ENCODE measurements at places on chromosomes 11 and 22.

DNA sequence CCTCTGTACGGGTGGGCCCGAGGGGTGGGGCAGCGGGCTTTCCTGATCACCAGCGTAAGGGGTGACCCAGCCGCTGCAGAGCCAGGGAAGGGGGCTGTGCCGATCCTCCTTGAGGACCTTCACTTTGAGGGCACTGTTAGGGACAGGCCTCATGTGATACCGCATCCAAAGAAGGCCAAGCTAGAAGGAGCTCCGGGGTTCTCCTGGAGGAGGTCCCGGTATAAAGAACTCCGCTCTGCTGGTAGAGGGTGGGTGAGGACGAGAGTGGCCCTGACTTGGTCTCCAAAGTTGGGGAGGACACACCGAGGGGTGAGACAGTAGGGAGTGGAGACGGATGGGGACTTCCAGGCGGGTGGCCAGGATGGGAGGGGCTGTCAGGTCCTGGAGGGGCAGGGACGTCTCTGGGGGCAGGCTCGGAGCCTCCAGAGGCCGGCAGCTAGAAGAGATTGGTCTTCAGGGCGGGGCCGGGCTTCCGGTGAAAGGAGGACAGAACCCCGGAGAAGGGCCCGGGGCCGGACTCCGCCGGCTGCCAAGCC lies 4.6 kb downstream of the PHOX2A start:
- peak; percentile 84 for DNase-seq

- no peak for DNase-seq
Measured at GRCh38 chr11:12941671-12942070, 67.4 kb upstream of the RASSF10 start.

GRCh38 chr22:31177420-31178162 lies 17.6 kb downstream of the RNF185 start:
- DNase-seq = peak; percentile 98

DNA sequence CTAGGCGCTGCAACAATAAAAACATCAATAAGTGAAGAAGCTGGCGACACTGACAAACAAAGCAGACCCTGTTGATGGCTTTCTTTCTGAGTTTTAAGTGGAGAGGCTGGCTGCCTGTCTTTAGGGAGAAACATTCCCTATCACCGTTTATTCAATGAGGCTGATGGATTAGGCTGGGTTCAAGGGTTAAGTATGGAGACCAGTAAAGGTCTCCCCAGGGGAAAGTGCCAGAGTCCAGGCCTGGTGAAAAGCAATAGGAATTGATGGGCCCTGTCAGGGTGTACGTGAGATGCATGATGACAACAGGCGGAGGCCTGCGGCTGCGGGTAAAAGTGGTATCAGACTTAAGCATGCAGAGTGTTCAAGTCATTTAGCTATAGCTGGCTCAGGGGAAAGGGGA lies 102.6 kb downstream of the ALX4 start:
- no peak for DNase-seq

GRCh38 chr11:17989306-17989705 lies 23.5 kb downstream of the SERGEF start:
- DNase-seq = no peak

DNA sequence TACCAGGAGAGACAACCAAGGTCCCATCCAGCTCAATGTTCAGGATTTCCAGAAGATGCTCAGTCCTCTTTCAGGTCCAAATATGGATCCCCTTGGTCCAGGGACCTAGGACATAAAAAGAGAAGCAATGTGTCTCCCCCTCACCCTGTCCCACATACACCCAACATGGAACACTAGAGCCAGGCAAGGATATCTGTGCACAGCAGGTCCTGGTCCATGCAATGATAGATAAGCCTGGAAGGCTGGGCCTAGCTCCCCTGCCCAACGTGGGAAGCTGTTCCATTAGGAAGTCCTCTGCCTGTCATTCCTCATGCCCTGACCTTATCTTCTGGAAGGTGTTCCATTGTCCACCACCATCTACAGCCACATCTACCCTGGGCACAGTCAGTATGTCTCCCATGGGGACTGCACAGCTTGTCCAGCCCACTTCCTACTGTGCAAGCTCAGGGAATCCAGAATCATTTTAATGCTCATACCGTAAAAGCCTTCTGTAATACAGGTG lies 1434.8 kb downstream of the TBC1D22A start:
- no peak for DNase-seq

GRCh38 chr11:5380740-5381342 lies 2.8 kb upstream of the OR51M1 start:
- DNase-seq = peak; percentile 79

DNA sequence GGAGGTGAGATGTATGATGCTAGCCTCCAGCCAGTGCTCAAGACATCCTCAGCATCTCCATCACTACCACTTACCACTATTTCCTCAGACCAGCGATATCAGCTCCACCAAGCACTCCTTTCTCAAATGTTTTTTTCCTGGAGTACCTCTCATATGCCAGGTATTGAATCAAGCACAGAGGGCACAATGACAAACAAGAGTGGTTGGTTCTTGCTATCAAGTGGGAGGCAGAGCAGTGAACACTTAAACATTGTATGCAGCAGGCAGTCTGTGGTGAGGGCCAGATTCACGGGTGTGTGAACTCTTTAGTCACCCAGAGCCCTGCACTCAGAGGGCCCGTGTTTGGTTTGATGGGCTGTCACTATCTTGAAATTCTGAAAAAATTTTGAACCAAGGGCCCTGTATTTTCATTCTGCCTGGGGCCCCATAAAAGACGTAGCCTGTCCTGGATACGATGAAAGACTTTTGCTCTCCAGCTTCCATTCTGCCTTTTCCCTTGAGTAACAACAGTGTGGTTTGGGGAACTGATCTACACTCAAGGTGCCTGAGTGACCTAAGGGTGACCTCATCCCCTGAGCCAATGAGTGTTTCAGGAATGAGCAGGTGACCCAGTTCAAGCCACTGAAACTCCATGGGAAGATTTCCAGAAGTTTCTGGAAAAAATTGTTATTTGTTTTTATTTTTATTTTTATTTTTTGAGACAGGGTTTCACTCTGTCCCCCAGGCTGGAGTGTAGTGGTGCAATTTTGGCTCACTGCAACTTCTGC lies 348.4 kb upstream of the NARS2 start:
- DNase-seq = no peak

DNA sequence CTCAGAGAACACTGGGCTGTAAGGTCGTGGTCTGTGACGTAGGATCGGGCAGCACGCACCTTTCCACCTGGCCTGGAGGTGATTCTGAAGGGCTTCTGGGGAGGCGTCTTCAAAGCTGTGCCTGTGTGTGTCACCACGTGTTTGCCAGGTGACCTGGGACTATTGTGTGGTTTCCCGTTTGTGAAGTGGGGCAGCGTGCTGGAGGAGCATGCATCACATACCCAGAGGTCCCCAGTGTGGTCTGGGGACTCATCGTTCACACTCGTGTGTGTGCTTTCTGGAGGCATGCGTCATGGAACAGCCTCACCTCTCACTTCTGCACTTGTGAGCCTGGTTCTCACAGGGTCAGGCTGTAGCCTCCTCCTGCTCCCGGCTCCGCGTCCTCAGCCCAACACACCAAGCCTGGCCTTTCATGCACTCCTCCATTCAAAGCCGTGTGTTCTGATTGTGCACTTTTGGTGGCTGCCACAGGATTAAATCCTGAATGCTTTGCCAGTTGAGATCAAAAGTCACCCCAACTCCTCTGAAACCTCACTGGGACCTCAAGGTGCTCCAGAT lies 106.3 kb downstream of the KCNQ1OT1 start:
- no peak for DNase-seq

DNA sequence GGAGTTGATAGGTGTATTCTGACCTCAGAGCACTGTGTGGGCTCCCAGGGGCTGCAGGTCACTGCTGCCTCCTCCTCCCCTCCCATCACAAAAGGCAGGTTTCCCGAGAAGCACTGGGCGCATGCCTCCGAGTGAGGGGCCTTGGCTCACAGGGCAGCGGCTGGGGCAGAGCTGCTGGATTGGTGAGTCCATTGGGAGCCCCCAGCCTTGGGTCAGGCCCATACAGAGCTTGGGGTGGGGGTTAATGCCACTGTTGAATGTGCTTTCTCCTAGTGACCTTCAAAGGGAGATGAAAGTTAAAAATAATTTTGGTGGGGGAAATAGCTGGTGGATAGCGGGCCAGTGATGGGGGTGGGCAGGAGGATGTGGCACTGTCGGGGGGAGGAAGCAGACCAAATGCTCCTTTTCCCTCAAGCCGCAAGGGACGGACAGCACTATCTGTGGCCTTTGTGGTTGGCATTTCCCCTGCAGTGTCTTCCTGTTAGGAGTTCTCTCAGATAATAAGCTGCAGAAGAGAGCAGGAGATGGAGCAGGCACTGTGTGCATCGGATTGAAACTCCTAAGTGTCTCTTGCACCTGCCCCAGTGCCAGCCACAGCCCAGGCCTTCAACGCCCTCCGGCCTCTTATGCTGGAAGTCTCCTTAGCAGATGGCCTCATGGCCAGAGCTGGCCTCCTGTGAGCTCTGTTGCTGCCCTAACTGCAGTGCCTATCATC lies 3.2 kb downstream of the TUBA8 start:
- DNase-seq = no peak

DNA sequence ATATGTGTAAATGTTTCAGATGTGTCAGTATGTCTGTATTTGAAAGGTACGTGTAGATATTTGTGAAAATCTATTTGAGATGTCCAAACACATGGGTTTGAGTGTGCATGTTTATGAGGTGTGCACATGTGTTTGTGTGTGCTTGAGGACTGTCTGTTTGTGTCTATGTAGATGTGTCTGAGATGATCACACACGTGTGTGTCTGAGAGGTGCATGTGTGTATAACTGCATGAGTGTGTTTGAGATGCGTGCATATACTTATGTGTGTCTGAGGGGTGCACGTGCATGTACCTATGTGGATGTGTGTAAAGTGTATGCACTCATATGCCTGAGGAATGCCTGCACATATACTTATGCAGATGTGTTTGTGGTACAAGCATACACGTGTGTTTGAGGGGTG lies 584.4 kb downstream of the BUD13 start:
- DNase-seq = no peak

DNA sequence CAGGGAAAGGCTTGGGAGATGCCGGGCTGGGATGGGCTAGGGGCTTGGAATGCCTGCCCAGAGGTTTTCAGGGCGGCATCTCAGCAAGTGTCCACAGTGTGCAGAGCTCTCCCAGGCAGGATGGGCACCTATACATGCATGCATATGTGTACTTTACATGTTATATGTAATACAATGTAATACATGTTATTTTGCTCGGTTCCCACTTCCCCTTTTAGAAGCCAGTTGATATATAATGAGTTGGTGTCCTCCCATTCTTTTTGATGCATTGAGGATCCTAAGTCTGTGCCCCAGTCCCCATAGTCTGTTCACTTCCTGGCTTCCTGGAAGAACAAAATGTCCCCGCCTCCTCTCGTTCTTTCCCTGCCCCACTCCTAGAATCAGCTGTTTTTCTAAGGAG lies 20.1 kb upstream of the EIF3D start:
- no peak for DNase-seq

GRCh38 chr11:3969613-3970012 lies 114.1 kb downstream of the STIM1 start:
- DNase-seq = no peak

- DNase-seq = no peak
Measured at GRCh38 chr22:31933816-31934482, 10.4 kb upstream of the YWHAH start.

GRCh38 chr22:17366329-17366728 lies 2.9 kb upstream of the CECR2 start:
- no peak for DNase-seq
